ENCODE measurements at places on chromosomes 13 and 19.

- peak; percentile 97 for DNase-seq
Measured at GRCh38 chr19:38850436-38850975, 720 bp upstream of the HNRNPL start.

DNA sequence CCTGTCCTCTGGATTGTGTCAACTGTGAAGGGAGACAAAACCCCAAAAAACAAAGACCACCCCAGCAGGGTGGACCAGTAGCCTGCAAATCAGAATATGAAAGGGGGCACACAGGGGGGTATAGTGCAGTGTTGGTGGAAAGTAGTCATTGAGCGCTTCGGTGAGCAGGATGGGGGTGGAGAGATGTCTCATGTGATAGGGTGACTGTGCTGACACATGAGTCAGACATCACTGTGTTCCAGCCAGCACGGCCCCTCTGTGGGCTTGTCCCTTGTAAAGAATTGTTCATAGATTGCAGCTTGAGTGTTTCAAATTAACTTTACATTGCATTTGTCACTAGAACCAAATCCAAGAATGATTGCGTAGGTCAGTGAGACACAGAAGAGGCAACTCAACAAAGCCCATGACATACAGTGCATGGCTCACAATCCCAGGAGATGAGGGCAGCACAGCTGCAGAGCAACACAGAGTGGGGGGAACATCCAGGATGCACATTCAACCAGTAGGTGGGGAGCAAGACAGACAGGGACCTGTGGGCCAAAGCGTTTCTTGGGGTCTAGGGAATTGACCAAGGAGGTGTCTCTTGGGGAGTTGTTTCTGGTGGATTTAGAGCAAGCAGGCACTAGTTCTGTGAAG lies 7.5 kb downstream of the ZNF440 start:
- DNase-seq: no peak

GRCh38 chr19:2123682-2124387 lies 27.1 kb downstream of the IZUMO4 start:
- DNase-seq: no peak

GRCh38 chr19:17718550-17718946 lies 732 bp upstream of the MAP1S start:
- no peak for DNase-seq

GRCh38 chr19:14517446-14517839 lies 754 bp downstream of the DNAJB1 start:
- no peak for DNase-seq

GRCh38 chr13:79530270-79530669 lies 49.3 kb downstream of the NDFIP2 start:
- no peak for DNase-seq

DNA sequence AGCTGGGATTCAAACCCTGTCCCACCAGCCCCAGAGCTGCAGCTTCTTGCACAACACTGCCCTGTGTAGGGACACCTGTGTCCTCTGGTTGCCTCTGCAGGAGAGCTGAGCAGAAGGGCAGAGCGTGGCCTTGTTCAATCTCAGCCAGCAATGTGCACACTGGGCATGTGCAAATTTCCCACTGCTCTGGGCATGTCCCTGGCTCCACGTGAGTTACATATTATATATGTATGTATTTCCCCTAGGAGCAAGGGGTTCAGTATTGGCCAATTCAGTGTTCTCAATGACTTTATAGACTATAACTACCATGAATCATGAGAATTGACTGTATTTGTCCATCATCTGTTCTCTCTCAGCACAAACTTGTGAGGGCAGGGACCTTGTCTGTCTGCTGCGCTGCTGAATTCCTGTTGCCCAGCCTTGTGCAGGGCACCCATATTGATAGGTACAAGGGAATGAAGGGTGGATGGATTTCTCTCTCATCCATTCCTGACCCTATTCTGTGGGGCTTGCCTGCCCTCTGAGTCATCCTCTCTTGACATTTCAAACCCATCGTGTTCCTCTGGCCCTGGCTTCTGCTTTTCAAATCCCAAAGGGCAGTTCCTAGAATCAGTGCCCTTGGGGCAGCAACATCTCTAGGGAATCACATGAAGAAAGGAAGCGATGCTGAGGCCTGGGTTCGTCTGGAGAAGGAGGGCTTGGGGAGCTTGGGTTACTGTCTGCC lies 69.7 kb downstream of the ERICH6B start:
- no peak for DNase-seq

DNA sequence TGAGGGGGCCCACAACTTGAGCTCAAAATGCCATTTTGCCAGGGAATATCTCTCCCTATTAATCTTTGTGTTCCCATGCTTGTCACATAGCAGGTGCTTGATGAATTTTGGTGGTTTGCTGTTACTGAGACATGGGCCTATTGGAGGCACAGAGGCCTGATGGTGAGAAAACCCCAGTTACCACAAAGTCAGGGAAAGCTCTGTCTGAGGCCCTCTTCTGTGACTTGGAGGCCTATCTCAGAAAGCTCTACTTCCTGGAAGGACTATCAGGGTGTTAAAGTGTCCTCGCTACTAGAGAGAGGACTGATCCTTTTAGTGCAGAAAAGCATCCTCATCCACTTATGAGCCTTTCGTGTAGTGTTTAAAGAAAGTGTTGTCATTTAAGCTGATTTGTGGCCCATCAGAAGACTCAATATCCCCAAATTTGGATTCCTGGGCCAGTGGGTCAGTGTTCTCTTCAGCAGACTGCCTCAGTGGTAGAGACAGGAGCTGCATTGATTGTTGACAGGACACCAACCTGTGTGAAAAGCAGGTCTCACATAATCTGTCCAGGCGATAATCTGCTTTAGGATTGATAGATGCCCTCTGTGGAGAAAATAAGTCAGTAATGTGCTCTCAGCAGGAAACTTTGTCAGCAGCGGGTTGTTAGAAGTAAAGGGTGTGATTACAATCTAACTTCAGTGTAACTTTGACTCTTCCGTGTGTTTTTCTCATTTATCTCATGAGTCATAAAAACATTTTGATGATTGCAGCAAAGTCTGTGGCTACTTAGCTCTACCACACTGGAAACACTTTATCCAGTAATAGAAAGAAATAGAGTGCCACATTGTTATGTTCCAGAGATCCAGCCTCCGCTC lies 121.0 kb downstream of the AKAP11 start:
- DNase-seq: no peak

DNA sequence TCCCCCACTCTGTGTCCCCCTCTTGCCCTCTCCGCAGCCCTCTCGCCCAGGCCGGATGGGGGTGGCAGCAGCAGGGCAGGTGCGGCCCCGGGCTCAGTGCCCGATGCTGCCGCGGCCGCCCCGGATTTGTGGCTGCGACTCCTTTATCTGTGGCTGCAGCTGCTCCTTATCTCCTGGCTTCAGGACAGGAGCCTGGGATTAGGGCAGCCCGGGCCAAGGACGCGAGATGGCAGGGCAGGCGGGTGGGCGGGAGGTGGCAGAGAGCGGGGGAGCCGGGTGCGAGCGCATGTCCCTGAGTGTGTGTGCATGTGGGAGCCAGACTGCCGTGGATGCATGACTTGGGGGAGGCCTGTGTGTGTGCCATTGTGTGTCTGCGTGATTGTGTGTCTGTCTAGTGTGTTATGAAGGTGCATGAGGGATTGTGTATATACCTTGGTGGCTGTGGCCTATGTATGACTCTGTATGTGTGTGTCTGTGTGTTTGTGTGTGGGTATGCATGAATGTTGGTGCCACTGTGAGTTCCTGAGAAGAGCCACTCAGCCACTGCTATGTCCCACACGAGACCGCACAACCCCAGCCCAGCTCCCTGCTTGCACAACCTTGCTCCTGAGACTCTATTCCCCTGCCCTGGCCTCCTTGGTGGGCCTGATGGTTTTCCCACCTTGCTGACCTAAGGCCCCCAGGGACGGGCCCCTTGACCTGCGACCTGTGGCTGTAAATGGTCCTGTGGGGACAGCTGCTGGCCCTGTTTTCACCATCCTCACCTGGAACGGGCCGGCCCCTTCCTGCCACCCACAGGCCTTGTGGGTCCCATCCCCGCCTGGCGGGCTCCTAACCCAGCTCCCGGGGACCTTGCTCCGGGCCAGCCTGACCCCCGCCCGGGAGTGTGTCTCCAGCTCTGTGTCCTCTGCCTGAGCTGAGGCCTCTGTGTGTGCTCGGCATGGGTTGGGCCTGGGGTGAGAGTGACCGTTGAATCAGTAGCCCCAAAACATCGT lies 5.3 kb upstream of the NRTN start:
- no peak for DNase-seq

GRCh38 chr13:30867089-30867669 lies 38.9 kb upstream of the MEDAG start:
- no peak for DNase-seq

DNA sequence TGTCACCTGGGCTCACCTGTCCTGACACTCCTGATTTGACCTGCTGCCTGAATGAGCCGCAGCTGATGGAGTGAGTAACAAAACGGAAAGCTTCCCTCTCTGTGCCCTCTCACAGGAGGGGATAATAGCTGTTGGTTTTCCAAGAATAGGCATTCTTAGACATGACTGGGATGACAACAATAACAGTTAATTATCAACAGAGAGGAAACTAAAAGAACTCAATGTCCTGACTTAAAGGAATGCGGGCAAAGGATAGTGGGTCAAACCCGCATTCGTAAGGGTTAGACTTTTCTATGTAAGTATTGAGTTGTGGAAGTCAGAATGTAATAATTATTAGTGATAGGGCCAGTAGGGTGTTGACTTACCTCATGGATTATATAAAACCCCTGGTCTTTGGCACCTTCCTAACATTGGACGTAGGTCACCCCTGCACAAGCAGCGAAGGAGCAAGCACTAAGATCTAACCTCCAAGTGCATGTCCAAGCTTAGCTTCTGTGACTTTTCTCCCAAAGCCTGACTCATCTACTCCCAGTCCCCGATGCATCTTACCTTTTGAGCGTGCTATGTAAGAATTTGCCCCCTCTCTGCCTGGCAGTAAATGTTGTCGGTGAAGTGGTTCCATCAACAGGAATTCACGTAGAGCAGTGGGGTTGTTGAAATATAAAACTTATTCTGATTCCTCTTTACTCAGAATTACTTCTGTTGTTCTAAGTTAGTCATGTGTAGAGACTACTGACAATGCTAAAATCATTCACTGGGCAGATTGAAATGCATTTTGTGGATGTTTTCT lies 442.3 kb downstream of the FGF9 start:
- no peak for DNase-seq

GRCh38 chr13:102317593-102317992 lies 84.3 kb downstream of the FGF14 start:
- DNase-seq: no peak

DNA sequence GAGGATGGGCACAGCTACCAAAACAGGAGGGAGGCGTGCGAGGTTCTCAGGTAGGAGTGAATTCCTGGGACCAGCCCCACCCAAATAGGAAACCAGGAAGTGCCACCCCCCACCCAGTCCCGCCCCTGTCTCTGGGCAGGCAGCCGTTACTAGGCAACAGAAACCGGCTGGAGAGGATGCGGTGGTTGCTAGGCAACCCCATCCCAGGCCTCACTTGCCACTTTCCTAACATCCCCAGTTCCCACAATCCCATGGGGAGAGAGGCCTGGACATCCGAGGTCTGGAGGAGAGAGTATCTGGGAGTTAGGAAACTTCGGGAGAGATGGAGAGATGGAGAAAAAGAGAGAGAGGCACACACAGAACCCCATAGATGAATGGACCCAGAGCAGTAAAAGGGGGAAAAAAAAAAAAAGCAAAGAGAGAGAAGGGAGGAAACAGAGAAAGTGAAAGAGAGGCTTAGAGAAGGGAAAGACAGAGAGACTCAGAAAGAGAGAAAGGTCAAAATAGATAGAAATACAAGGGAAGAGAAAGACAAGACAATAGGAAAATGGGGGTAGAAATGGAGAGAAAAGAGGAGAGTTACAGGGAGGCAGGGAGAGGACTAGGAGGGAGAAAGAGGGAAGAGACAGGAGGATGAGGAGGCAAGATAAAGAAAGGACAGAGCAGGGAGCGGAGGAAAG lies 3.8 kb downstream of the GRIK5 start:
- DNase-seq: no peak

GRCh38 chr13:53041968-53042516 lies 13.4 kb downstream of the OLFM4 start:
- no peak for DNase-seq

- no peak for DNase-seq
Measured at GRCh38 chr13:28820099-28821051, at the start of gene MTUS2. MTUS2 (plus strand) TSS chr13:28820339.

DNA sequence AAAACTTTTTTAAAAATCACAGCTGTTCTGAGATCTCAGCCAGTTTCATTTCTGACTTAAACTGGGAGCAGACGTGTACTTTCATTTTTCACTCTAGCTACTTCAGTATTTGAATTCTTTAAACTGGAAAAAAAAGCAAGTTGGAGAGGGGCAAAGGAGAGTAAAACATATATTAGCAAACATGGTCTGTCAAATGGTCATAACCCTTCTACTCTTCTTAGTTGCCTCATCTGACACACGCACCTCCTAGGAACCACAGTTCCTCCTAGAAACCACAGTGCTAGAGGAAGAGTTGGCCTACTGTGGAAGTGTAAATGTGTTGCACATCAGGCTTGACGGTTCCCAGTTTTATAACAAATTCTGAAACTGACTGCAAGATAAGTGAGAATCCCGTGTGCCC lies 47.2 kb downstream of the TM9SF2 start:
- DNase-seq: no peak

- no peak for DNase-seq
Measured at GRCh38 chr13:25649001-25649633, 277.3 kb downstream of the ATP8A2 start.

DNA sequence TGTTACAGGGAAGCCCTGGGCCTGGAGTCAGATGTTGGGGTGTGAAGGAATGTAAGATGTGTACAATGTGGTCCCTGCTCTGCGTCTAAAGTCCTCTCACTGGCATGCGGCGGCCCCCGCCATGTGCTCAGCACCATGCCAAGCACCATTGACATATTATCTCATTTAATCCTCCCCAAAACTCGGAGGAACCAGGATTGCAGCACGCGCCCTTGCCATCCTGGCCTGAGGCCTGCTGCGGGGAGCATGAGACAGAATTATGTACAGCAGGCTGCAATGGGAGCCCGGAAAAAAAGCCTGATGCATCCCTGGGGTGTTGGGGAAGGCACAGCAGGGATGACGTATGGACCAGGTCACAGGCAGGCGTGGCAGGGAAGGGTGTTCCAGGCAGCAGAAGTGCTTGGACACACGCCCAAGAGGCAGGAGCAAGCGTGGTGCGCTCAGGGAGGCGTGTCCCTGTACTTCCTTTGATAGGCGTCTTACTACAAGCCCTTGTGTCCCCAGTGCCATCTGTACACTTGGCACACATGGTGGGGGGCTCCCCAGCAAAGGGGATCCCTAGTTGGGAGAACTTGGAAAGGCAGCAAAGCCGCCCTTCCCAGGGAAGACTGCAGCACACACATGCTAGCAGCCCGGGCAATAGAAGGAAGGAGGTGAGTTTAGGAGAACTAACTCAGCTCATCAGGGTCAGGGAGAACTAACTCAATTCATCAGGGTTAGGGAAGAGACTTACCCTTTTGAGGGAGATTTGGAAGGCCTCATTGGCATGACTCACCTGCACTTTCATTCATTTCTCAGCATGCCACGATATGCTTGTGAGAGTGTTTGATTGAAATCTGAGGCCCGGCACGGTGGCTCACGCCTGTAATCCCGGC lies 3.4 kb downstream of the EVI5L start:
- DNase-seq: no peak
